ENCODE measurements at places on chromosomes 7 and 10.

DNA sequence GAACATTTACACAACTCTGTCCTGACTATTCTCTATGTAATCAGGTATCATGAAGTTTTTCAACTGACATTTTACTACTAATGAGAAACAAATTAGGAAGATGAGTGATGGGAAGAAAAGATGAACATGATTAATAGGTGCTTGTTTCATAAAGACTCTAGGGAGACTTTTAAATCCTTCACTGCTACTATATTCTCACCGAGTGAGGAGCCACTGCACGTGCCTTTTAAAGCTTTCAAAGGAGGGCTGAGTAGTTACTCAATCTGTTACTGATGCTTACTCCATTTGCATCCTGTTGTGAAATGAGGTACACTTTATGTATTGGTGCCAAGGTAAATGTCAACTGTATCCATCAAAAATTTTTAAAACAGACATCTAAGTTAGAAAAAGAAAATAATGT is 1.3 kb upstream of the COMMD3 start:
- no peak for DNase-seq

DNA sequence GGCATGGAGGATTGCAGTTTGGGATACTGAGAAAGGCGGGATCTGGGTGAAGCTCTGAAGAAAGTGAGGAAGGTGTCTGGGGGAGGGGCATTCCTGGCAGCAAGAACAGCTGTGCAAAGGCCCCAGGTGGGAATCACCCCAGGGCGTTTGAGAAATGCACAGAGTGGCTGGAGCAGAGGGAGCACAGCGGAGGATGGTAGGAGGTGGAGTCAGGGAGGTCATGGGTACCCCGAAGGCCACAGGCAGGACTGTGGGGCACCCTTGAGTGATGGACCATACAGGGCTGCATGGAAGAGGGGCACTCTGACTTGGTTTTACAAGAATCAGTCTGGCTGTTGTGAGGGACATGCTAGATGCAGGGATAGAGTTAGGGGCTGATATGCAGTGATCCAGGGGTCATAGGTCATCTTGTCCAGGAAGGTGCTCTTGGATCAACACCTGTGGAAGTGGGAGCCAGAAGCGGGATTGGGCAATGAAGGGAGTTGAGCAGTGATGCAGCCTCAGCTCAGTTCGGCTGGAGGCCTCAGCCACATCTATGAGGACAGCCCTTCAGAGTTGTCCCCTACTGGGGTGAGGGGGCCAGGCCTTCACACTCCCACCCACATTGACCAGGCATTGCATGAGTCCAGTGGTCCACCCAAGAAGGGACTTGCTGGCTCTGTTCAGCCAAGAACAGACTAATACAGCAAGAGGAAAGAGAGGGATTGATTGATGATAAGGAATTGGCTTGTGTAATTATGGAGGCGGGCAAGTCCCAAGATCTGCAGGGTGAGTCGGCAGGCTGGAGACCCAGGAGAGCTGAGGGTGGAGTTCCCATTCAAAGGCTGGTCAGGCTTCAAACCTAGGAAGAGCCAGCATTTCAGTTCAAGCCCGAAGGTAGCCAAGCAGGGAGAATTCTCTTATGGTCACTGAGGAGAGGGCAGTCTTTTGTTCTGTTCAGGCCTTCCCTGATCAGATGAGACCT is 48.7 kb downstream of the TSPAN15 start:
- no peak for DNase-seq

DNA sequence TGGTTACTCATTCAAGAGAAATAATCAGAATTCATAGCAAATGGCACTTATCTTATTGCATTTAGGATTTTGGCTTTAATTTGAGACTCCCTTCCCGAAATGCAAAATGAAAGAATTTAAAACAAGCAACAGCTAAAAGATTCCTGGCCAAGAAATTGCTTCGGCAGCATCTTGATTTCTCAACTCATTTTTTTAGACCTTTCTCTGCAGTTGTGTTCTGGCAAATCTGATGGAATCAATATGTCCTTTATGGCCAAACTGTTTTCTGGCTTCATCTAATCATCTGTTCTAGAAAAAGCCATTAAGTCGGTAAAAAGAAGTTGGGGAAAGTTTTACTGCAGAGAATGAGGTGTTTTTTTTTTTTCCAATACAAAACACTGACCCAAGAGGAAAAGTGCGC is 172.1 kb downstream of the SLC16A9 start:
- DNase-seq: no peak

DNA sequence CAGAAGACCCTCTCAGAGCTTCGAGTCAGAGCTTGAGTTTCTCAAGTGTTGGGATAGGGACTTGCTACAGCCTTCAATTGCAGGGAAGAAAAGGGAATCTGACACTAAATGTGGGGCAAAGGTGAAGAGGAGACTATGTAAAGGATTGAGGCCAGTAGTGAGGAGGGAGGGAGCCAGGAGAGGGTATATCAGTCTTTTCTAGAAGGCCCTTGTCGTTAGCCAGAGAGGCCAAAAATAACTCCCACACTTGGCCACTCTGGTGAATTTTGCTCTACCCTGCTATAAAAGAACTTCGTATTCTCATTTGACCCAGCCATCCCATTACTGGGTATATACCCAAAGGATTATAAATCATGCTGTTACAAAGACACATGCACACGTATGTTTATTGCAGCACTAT is 162.0 kb downstream of the MDFIC start:
- DNase-seq: no peak

- no peak for DNase-seq
These were observed 49.9 kb upstream of the TMEM26 start for GRCh38 chr10:61503051-61503450.

DNA sequence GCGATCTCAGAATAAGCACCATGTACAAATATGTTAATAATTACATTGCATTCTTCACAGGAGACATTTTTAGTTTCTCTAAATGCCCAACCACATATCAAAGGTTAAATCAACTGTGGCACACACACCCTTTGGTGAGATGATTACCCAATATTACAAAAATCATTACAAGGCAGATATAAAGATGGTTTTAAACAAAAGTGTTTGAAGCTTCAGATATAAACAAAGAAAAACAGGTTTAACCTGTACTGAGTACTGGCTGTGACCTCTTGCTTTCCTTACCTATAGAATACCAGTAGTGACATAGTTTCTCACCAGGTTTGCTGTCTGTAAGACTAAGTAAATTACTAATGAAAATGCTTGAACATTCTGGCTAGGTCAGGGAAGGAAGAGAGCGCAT is 360.0 kb upstream of the IGFBP3 start:
- DNase-seq: no peak

DNA sequence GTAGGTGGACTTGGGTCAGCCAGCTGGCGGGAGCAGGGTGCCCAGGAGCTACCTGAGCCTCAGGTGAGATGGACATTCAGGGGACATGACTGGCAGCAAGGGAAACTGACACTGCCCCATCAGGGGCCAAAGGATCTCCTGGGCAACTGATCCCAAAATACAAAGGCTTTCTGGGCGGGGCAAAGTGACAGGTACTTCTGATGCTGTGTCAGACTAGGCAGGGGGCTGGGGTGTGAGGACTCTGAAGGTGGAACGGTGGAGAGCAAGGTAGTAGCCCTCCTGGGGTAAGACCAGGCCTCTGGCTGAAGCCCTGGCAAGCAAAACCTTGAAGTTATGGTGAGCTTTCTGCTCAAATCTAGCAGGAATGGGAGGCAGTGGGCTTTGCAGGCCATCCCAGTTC is 4.4 kb downstream of the OPN4 start:
- DNase-seq: no peak

- DNase-seq: no peak
These were observed 98.4 kb upstream of the CCNY start for GRCh38 chr10:35237766-35238512.

DNA sequence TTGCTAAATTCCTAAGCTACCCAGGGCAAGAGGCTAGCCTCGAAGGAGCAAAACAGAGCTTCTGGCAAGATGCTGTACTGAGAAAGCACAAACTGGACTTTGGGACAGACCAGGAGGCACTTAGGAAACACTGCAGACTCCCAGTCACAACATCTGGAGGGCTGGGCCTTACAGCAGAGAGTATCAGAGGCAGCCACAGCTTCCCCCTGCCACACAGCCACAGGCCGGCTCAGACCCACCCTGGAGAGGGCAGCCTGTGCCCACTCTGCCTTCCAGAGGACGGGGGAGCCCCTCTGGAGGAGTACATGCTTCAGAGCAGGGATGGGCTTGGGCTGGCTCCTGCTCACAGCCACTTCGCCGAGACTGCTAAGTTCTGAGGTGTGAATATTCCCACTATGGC is 17.4 kb downstream of the ESYT2 start:
- no peak for DNase-seq

DNA sequence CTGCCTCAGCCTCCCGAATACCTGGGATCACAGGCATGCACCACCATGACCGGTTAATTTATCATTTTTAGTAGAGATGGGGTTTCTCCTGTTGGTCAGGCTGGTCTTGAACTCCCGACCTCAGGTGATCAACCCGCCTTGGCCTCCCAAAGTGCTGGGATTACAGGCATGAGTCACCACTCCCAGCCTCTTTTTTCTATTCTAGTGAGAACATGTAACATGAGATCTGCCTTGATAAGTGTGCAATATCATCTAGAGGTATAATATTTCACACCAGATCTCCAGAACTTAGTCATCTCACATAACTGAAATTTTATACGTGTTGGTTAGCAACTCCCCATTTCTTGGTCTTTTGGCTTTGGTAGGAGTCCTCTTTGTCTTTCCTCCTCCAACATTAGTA is 656.9 kb downstream of the CNTNAP2 start:
- DNase-seq: no peak

- DNase-seq: no peak
These were observed 16.0 kb downstream of the SFTPD start for GRCh38 chr10:79932841-79933379.

DNA sequence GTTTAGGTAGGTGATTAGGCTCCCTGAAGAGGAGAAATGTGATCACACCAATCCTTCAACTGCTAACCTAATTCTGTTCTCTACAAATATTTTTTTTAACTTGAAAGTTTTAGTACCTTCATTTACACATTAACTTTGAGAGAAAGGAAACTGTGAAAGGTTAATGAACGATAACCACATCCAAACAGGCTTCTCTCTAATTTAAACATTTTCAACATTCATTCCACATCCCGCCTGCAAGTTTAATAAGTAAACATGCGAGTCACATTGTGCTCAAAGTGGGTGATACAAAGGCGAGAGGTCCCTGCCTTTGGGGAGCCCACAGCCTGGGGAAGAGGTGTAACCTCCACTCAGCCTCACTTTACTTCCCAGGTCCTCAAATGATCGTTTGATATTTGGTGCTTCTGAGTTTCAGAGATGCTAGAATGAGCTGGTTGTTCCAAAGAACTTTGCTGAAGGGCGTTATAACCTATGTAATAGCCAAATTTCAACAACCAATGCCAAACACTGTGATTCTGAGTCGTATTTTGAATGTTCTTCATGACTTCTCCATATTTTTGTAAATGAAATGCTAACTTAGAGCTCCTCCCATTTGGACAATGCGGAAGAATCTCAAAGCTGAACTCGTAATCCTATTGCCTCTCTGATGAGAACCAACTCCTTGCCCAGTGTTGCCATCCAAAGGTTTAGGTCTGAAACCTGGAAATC is 47.5 kb downstream of the DENND2A start:
- DNase-seq: no peak

- DNase-seq: peak; percentile 32
These were observed 12.1 kb downstream of the KBTBD2 start for GRCh38 chr7:32879460-32879859.

GRCh38 chr7:15245831-15246230 is 316.0 kb downstream of the AGMO start:
- peak; percentile 1 for DNase-seq

- no peak for DNase-seq
These were observed 183.1 kb upstream of the YAE1 start for GRCh38 chr7:39383136-39383535.

DNA sequence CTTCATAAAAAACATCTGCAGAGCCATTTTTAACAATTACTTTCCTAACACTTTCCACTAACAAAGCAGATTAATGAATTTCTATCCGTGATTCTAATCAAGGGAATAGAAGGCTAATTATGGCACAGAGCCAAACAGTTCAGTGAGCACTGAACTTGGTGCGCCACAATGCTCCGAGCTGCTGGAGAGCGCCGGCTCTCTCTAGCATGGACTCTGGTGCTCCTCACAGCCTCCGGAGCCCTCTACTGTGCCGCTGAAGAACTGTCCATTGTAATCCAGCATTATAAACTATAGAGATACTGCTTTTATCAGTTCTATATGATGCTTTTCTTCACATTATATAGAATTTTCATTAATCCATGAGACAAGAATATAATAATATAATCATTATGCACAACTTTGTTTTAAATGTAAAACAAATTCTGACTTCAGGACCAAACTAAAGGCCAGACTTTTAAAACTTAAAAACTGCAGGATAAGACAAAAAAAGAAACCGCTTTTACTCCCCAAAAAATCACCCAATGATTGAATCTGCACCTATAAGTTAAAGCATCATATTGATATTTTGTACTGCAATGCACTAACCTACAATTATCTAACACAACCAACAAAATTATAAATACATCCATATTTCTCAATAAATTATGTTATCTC is 123.6 kb downstream of the RNF32 start:
- peak; percentile 84 for DNase-seq

GRCh38 chr10:75806186-75806585 is 374.8 kb downstream of the LRMDA start:
- no peak for DNase-seq

GRCh38 chr7:156002362-156003066 is 190.3 kb upstream of the SHH start:
- no peak for DNase-seq

- DNase-seq: no peak
These were observed 21.8 kb upstream of the INPP5F start for GRCh38 chr10:119703903-119704508.

- no peak for DNase-seq
These were observed 84.1 kb downstream of the PTPRE start for GRCh38 chr10:127990846-127991542.

GRCh38 chr7:46165276-46165675 is 244.2 kb upstream of the IGFBP3 start:
- DNase-seq: no peak

- DNase-seq: peak; percentile 71
These were observed 38.1 kb downstream of the RASGEF1A start for GRCh38 chr10:43228783-43229207.

GRCh38 chr7:116952635-116953371 is 498 bp upstream of the ST7 start:
- DNase-seq: peak; percentile 82

GRCh38 chr7:98376711-98377110 is 24.2 kb downstream of the BAIAP2L1 start:
- no peak for DNase-seq
